Lower leg skin (tissue), 4 donors: ENCODE measurements at places on chromosomes 3 and 15. TPM values are rescaled to one million over a fixed set of nuclear protein-coding genes. Genes with fewer than 3 reads are reported as not detected.
A peak's percentile ranks its signal among the peaks of the same experiment; 100 is the strongest.

KLHL40 gene
- not detected for total RNA-seq

GRCh38 chr15:89184357-89184756, 37.0 kb downstream of the RLBP1 start:
- DNase-seq, result no peak

NR2E3 gene
- total RNA-seq, result not detected

- DNase-seq, result no peak
Observed at GRCh38 chr3:5197470-5198312, 10.2 kb downstream of the EDEM1 start.

GRCh38 chr3:76367281-76367680, 581.9 kb upstream of the ZNF717 start:
- DNase-seq, result no peak

GRCh38 chr3:17412950-17413530, 329.4 kb downstream of the TBC1D5 start:
- no peak for DNase-seq

DNA sequence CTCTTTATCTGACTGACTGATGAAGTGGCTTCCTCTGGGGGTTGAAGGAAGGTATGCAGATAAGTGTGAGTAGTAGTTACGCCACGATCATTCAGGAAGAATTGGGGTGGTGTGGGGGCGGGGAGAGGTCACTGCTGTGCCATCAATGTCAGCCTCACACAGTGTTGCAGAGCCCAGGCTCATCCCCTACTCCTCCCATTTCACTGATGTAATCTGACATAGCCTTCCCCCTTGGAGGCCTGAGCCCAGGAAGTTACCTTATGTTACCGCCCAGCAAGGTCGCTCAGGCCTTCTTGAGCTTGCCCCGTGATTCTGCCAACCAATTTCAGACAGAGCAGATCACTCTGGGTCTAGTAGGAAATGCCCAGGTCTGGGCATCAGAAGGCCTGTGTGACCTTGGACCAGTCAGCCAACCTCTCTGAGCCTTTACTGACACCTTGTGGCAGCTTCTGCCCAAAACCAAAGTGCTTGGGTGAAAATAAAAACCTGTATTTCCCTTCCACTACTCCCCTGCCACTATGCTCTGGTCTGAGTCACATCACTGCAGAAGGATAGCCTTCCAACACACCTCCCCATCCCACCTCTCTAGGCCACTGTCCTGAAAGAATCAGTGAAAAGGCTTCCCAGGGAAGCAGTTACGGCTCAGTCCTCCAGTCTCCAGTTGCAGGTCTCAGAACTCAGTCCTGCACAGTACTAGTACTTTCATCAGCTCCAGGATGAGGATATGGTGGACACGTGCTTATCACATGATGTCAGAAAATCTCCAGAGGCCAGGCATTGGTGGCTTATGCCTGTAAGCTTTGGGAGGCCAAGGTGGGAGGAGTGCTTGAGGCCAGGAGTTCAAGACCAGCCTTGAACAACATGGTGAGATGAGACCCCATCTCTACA, 28.1 kb upstream of the INSYN1 start:
- DNase-seq, result no peak

GRCh38 chr15:94395640-94396039, 164.3 kb downstream of the MCTP2 start:
- no peak for DNase-seq

NR1D2 gene
- total RNA-seq, result 44.1 TPM

PTX3 gene
- total RNA-seq, result 16.1 TPM

SH2D7 gene
- not detected for total RNA-seq

DNA sequence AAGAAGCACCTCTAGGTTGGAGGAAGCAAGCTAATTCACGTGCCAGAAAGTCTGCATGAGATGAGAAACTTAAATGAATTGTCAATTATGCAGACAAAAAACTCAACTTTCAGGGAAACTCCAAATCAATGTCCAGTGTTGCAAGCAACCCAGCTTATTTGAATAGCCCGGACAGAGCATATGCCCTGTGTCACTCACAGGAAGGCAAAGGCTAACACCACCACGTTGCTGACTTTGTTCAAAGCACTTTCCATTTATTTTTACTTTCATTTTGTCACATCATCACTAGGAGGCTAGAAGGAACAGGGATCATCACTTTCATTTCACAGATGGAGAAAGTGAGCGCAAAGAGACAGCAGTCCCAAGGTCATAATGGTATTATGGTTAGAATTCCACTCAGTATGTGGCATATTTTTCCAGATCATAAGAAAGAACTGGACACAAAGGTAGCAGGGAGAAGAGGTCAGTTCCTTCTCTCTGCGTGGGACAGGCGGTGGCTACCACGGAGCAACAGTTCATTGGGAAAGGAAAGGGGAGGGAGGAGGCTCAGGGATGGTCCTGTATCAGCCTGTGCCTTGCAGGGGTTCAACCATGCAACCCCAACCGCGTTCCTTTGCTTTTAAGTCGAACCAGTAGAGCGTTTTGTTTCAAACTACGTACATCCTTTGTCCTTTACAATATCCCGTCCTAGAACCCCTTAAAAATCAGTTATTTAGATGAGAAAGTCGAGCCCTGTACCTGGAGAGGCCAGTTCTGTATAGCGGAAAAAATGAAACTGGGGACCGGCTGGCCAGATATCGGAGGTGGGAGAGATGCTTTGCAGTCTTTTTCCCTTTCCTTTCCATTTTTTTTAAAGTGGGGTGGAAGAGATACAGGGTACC, 1.1 kb downstream of the HEG1 start:
- no peak for DNase-seq

MOBP gene
- 0.13 TPM for total RNA-seq

GRCh38 chr3:94098452-94098851, 35.6 kb downstream of the NSUN3 start:
- DNase-seq, result no peak

GRCh38 chr15:91967935-91968606, 114.6 kb downstream of the SLCO3A1 start:
- DNase-seq, result no peak

DNA sequence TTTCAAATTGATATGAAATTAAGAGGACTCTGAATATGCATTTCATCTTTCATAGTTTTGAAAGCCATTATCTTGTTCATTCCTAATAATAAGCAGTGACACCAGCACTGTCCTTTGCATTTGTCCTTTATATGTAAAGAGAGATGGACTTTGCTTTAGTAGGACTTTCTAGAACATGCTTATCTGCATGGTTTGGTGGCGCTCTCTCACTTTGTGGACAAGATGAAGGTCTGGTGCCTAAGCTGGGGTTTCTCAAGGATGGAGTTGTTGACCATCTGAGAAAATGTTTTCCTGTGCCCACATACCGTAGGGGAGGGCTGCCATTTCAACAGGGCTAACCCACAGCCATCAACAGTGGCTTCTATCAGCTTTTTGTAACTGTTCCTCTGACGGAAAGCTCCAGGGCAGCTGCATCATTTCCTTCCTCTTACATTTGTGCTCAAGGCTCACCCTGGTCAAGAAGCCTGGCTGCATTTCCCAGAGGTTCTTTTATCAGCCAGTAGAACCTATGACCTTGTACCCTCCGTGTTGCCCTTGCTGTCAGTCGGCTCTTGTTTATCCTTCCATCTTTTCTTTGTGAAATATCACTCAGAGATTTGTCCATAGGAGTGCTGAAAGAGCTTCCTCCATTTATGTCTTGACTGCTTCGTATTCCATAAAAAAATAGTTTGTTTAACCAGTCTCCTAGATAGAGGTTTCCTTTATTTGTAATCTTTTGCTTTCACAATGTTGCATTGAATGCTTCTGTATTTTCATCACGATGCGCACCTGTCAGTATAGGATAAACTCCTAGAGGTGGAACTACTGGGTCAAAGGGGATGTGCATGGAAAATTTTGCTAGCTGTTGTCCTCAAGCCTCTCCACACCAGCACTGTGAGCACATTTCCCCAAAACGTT, 44.6 kb downstream of the ABHD2 start:
- peak; percentile 53 for DNase-seq

DNA sequence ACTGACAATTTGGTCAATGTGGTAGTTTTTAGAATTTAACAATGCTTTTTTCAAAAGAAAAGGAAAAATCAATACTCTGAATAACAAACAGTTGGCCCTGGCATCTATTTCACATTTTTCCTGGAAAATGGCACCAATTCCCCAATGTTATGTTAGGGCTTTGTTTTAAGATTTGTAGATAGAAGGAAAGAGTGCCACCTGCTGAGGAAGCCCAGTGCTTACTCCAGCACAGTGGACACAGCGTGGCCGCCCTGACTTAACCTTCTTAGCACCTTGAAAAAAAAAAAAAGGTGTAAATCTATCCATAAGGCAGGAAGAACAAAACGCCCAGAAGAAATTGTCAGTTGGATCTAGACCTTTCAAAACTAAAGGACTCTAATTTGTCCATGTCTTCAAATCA, 110.7 kb upstream of the CNTN4 start:
- DNase-seq, result no peak

- DNase-seq, result no peak
Observed at GRCh38 chr3:150538324-150539208, 7.7 kb downstream of the SERP1 start.

EPB42 gene
- not detected for total RNA-seq

DNA sequence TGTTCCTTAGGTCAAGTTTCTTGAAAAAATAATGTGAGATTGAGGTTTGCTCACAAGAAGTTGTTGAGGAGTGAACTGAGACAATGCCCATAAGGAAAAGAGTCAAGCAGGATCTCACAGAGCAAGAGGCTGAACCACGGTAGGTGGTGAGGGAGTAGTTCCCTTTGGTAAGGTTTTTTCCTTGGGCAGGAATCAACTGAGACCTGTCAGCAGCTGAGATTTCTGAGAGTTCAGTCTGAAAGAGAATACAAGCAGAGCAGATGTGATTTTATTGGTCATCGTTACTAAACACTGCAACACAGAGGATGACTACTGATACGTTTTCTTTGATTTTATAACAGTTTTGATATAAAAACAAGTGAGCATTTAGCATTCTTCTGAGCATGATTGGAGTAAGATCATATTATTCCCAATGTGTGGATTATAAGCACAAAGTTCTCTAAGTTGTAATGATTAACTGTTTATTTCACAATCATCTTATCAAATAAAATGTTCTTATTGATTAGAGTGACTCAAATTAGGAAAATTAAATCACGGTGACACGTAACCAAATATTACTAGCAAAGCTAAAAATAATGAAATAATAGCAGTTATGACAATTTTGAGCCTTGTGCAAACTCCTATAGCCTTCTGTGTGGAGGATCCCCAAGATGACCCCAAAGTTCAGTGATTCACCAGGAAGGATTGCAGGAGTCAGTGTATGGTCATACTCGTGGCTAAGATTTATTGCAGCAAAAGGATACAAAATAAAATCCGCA, 346.2 kb upstream of the ZNF717 start:
- DNase-seq, result no peak

ATP10A gene
- 3.9 TPM for total RNA-seq

GRCh38 chr3:115520651-115521245, 102.6 kb upstream of the GAP43 start:
- no peak for DNase-seq

- no peak for DNase-seq
Observed at GRCh38 chr3:67783281-67784250, 129.2 kb upstream of the SUCLG2 start.

PPP4R2 gene
- total RNA-seq, result 30.5 TPM

DNA sequence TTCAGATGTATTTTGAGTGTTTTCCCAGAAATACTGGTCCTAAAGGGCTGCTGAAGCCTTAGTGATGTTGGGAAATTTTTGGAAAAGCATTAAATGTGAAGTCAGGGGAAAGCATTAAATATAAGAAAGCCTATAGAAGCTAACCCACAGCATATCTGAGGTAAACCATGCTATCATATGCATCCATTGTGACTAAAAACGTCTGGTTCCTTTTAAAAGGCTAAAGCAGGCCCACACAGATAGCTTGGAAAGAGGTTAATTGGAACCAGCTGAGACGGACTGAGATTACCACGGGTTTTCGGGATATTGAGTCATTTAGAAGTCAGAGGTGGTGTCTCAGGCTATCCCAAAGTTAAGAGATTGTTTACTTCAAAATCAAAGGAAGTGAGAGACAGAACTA, 78.2 kb downstream of the CYP19A1 start:
- DNase-seq, result no peak

WDR93 gene
- 0.26 TPM for total RNA-seq

DNA sequence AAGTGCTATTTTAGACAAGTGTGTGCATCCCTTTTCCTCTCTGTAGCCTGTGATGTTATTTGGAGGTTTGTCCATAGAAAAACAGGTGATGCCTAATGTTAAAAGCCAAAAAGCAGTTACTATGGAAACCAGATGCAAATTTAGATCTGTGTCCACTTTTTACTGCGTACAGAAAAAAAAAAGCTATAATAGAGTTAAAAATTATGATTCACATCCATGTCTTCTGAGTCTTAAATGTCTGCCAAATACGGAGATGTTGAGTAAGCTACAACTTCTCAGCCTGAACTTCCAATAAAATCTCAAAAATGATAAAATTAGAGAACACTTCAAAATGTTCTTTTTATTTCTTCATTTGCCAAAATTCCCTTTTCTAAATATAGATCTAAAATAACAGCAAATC, 74.2 kb upstream of the GAP43 start:
- no peak for DNase-seq

DNA sequence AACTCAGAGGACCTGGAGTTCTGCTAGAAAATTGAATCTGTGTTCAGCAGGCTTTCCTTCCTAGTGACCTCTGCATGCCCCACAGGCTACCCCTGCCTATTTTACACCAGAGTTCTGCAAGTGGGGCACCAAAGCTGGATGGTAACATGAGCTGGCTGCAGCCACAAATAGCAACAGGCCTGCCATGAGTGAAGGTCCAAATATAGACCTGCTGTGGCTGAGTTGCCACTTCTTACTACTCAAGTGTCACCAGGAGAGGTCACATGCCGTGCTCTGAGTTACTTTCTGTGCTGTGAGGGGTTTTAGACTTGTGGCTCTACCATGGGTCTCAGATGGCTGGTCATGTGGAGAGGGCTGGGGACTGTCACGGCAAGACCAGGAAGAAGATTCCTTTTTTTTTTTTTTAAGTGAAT, at the start of gene FSD2:
Gene FSD2 (minus strand): TSS at position 76 of the 413 bp plus-strand sequence. CDS start 18,679 bp downstream, outside the sequence.
- no peak for DNase-seq

IL20RB gene
- total RNA-seq, result 263 TPM

DNA sequence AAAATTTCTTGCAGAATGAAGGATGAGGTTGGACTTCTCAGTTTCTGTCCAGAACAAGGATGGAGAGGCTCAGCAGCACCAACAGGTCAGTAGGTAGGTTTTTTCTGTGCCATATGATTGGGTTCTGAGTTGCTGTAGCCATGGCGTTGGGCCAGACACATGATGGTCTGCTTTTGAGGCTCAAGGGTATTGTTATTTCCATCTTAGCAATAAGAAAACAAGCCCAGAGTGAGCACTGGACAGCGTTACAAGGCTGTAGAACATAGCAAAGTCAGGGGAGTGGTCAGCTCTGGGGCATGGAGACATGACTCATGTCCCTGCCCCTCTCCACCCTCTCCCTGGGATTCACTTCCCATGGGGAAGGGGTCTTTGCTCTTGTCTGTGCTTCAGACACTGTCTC, 137.6 kb upstream of the TOPAZ1 start:
- DNase-seq, result no peak

MESP1 gene
- 1.4 TPM for total RNA-seq

ZBED2 gene
- total RNA-seq, result not detected

MEIS2 gene
- total RNA-seq, result 14.3 TPM

DNA sequence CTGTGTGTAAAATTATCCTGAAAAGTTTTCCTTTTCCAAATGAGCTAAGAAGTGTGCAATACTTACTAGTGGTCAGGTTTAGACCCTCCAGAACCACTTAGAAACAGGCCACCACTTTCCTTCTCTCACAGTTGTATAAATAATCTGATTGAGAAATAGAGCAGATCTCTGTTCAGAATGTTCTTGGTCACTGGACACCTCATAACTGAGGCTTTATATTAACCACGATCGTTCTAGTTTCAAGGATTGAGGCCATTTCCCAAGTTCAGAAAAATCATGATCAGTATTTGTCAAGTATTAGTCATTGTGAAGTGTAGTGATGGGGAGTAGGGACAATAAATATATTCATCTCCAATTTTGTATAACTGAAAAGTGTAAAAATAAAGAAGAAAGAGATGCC, 1.0 kb upstream of the MAP3K13 start:
- DNase-seq, result no peak
